ENCODE measurements at places on chromosomes 6 and 20.

DNA sequence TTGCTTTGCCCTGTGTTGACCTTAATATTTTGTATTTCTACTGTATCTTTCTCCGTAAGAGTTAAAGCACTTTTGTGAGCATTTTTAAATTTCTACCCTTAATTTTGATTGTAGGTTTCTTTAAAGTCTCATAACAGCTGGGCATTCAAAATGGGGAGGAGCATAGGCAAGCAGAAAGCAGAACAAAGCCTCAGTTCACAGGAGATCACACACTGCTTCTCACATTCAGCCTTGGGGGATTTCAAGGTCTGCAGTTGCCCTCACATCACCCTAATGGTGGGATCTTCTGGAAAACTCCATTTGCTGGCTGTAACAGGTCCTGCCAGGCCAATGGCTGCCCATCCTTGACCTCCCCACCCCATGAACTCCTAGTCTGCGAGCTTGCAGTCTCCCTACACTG, 292.9 kb downstream of the PHACTR1 start:
- DNase-seq = no peak

GRCh38 chr20:47049771-47050170, 155.1 kb downstream of the EYA2 start:
- no peak for DNase-seq

DNA sequence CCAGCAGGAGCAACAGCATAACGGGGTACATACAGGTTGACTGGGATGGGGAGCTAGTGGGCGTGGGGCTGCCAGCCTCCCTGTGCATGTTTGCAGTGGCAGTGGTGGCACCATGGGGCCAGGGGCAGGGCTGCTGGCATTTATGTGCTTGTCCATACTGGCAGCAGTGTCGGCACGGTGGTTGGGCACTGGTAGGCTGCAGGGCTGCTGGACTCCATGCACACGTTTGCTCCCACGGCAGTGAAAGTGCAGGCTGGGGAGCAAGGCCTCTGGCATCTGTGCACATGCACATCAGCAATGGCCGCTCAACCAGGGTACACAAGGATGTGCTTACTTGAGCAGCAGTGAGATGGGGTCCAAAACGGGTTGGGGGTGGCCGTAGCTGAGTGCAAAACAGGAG, 159.5 kb upstream of the KHDRBS2 start:
- DNase-seq = no peak

DNA sequence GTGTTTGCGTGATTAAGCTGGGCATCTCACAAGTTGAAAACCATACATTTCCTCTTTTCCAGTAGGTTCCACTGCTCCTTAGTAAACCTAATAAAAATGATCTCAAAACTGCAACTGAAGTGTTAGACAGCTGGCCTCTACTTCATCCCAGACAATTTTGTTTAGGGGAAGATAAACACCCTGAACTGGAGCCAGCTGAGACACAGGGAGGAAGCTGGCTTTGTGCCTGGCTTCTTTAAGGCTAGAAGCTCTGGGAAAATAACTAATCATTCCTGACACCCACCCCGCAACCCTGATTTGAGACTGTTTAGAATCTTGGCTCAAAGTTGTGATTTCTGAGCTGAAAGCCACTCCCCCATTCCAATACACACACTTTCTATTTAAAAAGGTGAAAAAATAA, 11.6 kb downstream of the PTPRT start:
- no peak for DNase-seq

DNA sequence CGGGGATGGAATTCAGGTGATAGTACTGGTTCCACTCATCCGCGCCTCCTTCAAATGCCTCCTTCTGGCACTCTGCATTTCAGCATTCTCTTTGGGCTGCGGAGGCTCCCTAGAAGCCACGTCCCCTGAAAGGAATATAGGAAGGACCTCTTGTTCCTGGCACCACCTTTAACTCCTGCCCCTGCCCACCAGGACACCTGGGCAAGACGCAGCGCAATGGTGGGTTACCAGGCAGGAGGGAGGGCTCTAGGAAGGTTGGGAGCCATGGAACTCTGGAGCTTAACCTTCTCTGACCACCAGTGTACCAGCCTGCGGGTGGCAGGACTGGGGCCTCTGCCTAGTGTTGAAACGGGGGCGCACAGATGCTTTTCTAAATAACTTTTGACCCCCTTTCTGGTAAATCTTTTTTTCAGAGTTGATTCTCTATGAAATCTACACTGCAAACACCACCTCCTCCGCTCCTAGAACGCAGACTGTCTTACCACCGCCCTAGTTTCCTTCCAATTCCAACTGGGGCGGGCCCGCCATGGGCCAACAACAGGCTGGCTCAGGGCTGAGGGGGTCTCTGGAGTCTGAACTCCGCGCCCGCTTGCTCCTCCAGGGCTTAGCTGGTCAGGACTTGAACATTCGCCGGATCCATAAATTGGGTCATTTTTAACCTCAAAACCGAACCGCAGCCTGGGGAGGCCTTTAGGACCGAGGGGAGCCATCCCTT, 871 bp upstream of the SYNDIG1 start:
- DNase-seq = no peak

DNA sequence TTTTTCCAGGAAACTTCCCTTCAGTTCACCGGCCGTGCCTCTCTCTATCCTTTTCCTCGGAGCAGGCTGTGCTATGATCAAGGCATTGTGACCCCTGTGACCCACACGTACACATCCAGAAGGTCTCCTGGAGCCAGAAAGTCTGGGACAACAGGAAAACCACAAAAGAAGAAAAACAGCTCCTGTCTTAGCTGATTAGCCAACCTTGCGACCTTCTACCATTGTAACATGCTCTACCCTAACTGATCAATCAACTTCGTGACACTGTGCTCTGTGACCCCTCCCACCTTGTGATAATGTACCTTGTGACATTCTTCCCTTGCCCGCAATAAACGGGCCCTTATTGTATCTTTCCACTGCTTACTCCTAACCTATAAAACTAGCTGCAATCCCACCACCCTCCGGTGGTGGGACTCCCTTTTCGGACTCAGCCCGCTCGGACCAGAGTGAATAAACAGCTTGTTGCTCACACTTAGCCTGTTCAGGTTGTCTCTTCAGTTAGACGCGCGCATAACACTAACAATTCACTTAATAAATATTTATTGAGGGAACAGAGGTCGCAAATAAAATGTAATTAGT, 24.2 kb downstream of the ZNF311 start:
- DNase-seq = peak; percentile 85

DNA sequence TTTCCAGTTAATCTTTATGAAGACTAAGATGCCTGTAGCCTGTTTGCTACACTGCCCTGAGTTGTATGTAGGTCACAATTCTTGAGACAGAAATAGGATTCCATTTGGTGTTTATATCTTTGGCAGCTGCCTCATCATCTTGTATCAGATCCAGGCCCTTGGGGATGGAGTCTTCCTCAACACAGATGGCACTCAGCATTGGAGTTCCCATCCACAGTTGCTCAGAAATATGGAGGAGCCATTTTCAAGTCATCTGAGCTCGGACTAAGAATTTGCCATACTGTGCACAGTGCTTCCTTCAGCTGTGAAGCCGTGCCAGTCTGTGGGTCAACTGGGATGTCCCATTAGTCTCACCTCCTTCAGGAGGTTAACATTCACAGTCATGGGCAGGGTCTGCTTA, 156.6 kb downstream of the ZDHHC14 start:
- no peak for DNase-seq

DNA sequence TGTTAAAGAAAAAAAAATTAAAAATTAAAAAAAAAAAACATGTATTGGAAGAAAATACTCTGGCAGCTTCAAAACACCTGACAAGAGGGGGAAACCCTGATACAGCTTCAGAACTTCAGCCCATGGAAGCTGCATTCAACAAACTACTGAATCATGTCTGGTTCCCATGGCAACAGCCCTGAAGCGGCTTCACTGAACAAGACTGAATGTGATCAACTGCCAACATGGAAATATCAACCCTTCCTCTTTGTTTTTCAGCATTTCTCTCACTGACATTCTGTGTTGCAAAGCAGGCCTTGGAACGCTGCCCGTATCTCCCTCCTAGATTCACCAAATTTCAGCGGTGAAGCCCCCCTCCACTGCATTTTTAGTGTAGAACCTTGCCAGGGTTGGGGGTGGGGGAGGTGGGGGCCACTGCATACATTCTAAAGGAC, 91.3 kb upstream of the SHLD1 start:
- DNase-seq = peak; percentile 83

DNA sequence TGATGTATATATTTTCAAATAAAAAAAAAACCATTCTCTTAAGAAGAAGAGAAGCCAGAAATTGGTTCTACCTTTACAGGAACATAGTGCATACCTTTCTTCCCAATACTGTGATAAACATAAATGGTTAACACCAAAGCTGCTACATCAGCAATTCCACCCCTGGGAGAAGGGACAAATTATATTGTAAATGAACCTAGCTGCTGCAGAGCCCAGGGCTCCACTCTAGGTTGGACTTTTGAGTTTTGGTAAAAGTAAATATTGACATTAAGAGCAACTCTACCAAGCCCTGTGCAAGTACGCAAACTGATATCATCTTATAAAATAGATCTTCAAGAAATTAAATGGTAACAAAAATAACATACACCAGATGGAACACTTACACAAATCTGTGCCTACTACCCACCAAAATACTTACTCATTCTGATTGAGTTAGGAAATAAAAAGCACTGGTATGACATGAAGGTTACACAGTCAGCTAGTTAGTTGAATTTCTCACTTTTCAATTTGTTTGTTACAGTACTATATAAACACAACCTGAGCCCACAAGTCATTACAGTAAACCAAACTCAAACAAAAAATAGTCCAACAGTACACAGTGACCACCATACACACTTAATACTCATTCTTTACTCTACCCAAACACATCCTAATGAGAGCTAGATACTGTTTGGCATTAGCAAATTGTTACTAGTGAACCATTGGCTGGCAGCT, 223.3 kb upstream of the HEY2 start:
- no peak for DNase-seq

DNA sequence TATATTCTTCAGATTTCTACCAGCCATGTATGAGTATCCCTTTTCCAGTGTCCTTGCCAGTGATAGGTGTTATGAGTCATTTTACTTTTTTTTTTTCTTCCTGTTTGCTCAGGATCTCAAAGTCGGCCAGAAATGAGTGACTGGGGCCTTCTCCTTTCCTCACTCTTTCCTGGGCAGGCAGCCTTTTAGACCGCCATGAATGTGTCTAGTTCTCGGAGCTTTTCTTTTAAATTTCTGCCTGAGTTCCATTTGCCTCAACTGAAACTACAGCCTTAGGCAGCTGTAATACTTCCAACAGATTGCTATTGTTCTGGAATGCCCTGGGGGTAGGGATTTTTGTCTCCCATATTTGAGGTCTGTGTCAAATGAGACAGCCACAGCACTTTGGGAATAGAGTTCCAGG, 83.7 kb downstream of the STXBP5 start:
- DNase-seq = peak; percentile 37

DNA sequence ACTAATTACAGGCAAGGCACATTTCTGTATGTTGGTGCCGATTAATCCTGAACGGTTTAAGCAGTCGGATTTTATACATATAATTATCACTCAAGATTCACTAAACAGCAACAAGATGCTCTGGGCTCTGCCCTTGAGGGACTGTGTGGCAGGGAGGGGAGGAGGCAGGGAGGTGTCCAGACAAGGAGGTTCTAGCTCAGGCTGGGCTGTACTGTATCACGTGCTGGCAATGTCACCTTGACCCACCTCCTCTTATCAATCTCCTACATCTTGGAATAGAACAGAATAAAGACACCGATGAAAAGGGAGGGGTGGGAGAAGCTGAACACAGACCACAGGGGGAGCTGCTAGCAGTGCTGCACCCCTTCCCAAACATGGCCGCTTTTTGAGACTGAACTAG, 65.7 kb downstream of the LRFN2 start:
- no peak for DNase-seq

- no peak for DNase-seq
Observed at GRCh38 chr6:117617210-117618035, 15.1 kb upstream of the GOPC start.

GRCh38 chr6:44052419-44053023, 74.7 kb downstream of the MRPL14 start:
- peak; percentile 73 for DNase-seq

- no peak for DNase-seq
Observed at GRCh38 chr6:21051777-21052176, 517.5 kb downstream of the CDKAL1 start.

GRCh38 chr6:79526897-79527296, 10.3 kb downstream of the LCA5 start:
- DNase-seq = no peak

- DNase-seq = peak; percentile 19
Observed at GRCh38 chr6:116847227-116847626, 18.3 kb upstream of the GPRC6A start.

- DNase-seq = peak; percentile 77
Observed at GRCh38 chr20:38982291-38982690, 20.1 kb downstream of the DHX35 start.

GRCh38 chr6:45031601-45032000, 296.5 kb upstream of the RUNX2 start:
- no peak for DNase-seq

- peak; percentile 70 for DNase-seq
Observed at GRCh38 chr6:30725713-30726505, 5.8 kb downstream of the TUBB start.

DNA sequence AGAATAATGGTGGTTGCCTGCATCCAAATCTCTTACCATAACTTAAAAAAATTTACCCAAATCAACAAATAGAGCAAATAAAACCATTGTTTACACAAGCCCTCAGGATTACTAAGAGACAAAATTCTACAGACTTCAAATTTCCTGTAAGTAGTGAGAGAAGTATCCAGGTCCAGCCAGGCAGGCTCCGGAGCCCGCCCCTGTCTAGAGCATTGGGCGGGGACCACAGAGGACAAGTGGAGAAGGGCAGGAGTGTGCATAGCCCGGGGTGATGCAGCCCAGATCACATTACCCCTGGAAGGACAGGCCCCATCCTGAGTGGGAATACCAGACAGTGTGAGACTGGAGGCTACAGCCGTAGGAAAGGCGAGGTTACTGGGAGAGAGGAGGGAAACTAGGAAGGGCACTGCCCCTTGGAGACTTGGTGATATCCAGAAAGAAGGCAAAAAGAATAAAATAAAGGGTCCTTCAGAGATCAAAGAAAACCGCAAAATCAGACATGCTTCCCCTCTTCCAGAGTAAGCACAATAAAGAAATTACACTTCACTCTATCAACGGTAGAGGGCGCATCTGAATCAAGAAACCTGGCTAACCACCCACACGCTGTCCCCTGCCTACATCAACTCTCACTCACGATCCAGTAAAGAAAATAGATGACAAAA, 26.6 kb downstream of the RIN2 start:
- DNase-seq = peak; percentile 82

DNA sequence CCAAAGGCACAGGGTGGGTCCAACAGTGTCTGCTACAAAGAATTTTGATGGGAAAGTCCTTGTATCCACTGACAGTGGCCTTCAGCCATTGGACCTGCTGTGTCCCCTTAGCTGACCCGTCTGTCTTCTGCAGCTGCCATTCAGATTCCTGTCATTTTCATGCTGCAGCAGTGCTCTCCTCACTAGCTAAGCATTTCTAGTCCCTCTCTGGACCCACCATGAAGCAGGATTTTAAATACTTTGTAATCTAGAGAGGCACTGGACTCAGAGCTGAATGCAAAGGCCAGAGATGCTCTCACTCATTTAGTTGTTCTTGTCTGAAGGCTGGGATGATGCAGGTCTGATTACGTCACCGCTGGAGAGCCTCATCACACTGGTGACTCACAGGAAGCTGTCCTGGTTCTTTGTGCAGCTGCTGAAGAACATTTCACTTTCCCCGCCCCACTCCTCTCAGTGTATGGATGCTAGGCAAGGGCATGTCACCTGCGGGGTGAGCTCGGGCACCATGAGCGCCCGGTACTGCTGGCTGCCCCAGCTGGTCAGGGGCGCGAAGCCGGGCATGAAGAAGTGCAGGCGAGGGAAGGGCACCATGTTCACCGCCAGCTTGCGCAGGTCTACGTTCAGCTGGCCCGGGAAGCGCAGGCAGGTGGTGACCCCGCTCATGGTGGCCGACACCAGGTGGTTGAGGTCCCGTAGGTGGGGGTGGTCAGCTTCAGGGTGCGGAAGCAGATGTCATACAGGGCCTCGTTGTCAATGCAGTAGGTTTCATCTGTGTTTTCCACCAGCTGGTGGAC, 19.4 kb upstream of the TUBB2A start:
- DNase-seq = peak; percentile 88

All from fibroblast of skin of right quadriceps (primary cell).